Stimulated activated CD8-positive, alpha-beta memory T cell treated with anti-CD3 and anti-CD28 coated beads, Interleukin-4, amount 100 ng/mL, for 48 hours (primary cell): ENCODE measurements at places on chromosomes 4 and X.

- DNase-seq: no peak
Measured at GRCh38 chr4:1418494-1419285, 12.4 kb upstream of the NKX1-1 start.

DNA sequence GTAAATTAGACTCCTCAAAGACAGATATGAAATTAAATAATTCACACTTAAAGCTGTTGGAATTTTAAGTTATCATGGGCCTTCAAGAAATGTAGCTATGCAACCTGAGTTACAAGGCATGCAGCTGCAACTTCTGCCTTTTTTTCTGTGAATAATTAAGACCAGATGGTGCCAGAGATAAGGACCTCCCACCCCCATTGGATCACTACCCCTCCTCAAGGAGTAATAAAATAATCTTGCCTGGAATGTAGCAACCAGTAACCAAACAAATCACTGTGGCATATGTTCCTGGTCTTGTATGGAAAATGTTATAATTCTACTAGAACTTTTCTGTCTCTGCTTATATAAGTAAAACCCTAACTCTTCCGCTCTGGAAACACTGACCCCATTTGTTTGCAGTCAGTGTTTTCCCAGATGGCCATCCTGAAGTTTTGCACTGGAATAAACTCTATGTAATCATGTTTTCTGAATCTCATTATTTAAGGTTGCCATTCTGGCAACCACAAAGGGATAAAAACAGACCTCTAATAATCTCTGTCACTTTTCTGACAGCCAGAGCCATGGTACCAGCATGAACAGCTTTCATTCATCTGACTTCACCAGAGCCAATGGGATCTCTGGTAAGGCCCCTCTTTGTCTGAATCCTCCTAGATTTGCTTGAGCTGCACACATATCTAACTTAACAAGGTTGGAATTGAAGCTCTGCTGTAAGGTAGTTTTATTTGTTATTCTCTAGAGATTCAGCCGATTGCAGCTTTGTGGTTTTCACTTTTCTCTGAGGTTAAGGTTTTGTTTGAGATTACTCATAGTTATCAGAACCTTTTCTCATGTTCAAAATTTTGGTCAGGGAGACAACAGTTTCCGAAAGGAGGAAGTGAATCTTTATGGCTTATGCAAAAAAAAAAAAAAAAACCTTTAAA is 274.6 kb downstream of the NAF1 start:
- no peak for DNase-seq

DNA sequence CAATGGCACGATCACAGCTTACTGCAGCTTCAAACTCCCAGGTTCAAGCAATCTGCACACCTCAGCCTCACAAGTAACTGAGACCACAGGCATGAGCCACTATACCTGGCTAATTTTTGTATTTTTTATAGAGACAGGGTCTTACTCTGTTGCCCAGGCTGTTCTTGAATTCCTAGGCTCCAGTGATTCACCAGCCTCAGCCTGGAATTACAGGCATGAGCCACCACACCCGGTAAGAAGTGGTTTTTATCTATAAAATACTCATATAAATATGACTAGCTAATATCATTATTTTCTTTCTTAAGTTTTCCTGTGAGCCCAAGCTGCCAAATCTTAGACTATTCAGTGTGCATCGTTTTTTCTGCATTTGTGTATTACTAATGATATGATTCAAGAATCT is 4.4 kb downstream of the SCFD2 start:
- DNase-seq: no peak

DNA sequence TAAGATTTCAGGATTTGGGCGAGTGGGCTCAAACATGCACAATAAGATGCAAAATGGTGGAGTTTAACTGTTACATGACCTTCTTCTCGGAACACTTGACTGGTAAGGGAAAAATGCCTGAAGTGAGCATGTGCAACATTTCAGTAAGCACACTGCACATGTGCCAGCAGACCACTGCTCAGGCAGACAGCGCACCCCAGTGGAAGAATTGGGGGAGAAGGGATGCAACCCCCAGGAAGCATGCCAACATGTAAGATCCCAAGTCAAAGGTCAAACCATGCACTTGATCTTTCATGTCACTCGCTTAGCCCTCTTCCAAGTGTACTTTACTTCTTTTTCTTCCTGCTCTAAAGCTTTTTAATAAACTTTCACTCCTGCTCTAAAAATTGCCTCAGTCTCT is 256.3 kb downstream of the CENPC start:
- peak; percentile 45 for DNase-seq
